SK-N-SH (cell line): ENCODE measurements at places on chromosomes 5 and 9. TPM values are rescaled to one million over a fixed set of nuclear protein-coding genes. Genes with fewer than 3 reads are reported as not detected.
A peak's percentile ranks its signal among the peaks of the same experiment; 100 is the strongest.

- DNase-seq = peak; percentile 59
Measured at GRCh38 chr5:81852291-81853029, 101.6 kb upstream of the SSBP2 start.

- DNase-seq = no peak
Measured at GRCh38 chr5:172548311-172548731, 92.7 kb upstream of the NEURL1B start.

DNA sequence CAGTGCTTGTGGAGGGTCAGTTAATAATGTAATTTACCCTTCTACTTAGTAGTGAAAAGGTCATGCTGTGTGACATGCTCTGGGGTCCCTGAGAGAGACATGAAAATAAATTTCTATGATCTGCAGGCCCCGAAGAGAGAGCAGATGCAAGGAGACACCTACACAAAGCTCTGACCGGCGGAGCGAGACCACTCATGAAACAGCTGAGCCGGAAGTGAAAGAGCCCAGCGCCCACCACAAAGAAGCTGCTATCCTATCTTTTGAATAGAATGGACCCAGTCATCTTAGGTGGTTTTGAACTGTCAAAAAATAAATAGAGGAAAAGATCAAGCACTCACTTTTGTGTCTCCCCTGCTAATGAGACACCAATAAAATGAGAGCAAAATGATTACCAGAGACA is 190.0 kb downstream of the MED10 start:
- DNase-seq = no peak

DNA sequence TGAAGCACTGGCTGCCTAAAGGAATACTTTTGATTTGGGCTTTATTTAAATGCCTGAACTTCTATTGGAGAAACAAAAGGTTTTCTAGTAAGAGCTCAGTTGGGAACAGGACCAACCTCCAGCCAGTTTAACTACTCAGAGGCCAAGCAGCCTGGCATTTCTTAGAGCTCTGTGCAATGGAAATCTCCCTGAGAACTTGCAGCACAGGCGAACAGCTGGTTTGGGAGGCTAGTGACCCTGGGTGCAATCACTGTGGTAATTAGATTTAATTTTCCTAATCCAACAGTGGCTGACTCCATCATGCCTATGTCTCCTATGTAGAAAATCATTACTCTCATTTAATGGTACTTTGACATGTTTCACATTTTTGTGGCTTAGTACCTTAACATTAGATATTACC is 1.0 kb upstream of the CDH6 start:
- no peak for DNase-seq

NR2F1 gene
- 40.0 and 47.1 TPM in 2 replicates for polyA plus RNA-seq

DNA sequence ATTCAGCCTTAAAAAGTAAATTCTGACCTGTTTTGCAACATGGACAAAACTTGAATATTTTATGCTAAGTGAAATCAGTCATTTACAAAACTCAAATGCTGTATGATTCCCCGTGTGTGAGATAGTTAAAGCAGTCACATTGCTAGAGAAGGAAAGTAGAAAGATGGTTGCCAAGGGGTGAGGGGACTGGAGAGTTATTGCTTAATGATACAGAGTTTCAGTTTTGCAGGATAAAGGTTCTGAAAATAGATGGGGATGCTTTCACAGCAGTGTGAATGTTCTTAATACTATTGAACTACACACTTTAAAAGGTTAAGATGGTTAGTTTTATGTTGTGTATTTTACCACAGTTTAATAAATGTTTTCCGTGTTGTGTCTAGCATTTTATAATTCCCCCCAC is 51.2 kb downstream of the SGCD start:
- no peak for DNase-seq

PLEKHG4B gene
- polyA plus RNA-seq = 0.18 and 0.21 TPM in 2 replicates

BTNL8 gene
- not detected in 2 replicates for polyA plus RNA-seq

DNA sequence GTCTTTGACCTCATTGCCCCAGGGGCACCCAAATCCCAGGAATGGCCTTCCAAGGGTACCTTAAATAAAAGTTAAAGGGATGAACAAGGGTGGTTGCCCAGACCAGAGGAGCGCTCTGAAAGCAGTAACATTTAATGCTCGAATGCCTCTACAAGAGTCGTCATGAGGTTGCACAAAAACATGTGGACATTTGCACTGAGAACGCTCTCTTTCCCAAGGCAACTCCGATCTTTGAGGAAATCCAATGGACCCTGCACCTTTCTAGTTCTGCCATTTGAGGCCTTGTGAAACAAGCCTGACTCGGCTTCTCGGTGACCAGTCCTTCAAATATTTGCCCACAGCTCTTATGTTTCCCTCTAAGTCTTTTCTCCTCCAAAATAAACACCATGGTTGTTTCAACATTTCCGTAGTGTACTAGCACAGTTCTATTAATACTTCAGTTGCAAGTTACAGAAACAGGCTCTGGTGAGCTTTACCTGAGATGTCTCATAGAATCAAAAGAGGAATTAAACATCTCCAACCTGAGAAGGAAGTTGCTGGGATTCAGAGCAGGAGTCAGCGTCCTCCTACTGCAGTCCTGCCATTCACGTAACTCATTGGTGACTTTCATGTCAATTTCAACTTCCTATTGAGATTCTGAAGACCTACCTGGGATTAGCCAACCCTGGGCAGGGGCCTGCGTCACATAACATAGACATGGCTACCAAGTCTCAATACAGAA is 168.8 kb upstream of the RAI14 start:
- DNase-seq = no peak

GRCh38 chr9:97558701-97559101 is 57.2 kb downstream of the TMOD1 start:
- no peak for DNase-seq

DNA sequence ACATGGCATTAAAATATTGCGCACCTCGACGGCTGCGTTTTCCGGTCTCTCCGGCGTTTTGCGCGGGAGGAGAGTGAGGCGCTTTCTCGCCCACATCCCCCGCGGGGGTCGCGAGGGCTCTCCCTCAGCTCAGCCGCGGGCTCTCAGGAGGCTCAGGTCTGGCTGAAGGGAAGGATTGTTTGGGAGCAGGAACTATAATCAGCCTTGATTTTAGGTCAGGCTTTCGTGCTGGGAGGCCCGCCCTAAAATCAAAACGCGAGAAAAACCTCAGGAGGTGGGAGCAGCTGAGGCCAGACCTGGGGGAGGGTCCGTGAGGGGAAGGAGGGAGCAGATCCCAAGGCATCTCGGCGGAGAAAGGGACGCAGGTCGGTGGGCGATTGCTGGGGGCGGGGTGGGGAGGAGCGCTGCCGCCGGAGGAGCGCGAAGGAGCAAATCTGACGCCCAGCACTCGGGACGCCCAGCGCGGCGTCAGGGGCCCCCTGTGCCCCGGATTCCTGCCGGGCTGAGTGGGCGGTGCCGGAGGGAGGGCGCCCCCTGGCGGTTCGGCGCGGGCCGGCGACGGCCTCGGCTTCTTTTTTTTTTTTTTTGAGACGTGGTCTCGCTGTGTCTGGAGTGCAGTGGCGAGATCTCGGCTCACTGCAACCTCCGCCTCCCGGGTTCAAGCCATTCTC is 18.7 kb upstream of the RNF130 start:
- DNase-seq = peak; percentile 92

DNA sequence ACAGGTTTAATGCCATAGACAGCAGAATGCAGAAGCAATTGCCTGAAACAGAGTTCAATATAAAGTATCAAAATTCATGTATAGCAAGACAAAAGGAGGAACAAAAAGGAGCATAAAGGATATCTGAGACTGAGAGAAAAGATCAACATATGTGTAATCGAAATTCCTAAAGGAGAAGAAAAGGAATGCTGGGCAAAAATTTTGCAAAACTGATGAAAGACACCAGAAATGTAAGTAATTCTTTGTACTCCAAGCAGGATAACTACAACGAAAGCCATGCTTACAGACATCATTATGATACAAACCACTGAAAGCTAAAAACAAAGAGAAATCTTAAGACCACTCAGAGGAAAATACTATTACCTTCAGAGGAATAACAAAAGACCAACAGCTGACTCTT is 72.8 kb upstream of the MTAP start:
- DNase-seq = no peak

NUTM2G gene
- polyA plus RNA-seq = not detected in 2 replicates

TXNDC8 gene
- polyA plus RNA-seq = not detected in 2 replicates

SGCD gene
- 0.87 and 0.94 TPM in 2 replicates for polyA plus RNA-seq

CCNO gene
- not detected in 2 replicates for polyA plus RNA-seq

- DNase-seq = no peak
Measured at GRCh38 chr5:122354293-122354692, 42.3 kb downstream of the SNCAIP start.

GRCh38 chr5:145971108-145971507 is 34.7 kb downstream of the SH3RF2 start:
- no peak for DNase-seq

CARD9 gene
- 1.1 and 1.7 TPM in 2 replicates for polyA plus RNA-seq

- no peak for DNase-seq
Measured at GRCh38 chr9:89243296-89244061, 64.9 kb upstream of the SHC3 start.

GRCh38 chr9:72949244-72949582 is 3.6 kb downstream of the ALDH1A1 start:
- DNase-seq = no peak

TRPM3 gene
- polyA plus RNA-seq = not detected in 2 replicates
